ENCODE measurements at places on chromosomes 13 and 19. TPM values are rescaled to one million over a fixed set of nuclear protein-coding genes. Genes with fewer than 3 reads are reported as not detected.

The TCF3 gene
- 87.9 TPM for total RNA-seq

The GRIK5 gene
- 1.0 TPM for total RNA-seq

The ZNF442 gene
- total RNA-seq, result 0.47 TPM

The SRRM5 gene
- 1.8 TPM for total RNA-seq

The PROZ gene
- total RNA-seq, result not detected

DNA sequence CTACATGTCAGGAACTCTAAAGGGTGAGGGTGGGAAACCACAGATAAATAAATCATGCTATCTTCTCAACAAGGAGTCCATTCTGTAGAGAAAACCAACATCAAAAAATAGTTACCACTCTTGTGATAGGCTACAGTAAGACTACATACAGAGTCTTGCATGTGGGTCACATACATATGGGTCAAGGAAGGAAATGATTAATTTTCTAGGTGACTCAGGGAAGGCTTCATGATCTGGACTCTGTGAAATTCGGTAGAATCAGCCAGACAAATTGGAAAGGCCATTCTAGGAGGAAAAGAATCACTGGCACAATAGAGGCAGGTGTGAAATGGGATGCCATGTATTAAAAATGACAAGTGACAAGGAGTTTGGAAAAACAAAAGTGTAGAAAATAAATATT, 638.9 kb downstream of the LIG4 start:
- no peak overlapping the region for H3K27ac ChIP-seq
- H3K4me1 ChIP-seq, result no peaks in the 10 kb centered on the region
- H3K4me3 ChIP-seq, result no peak overlapping the region
- DNase-seq, result no peak
- no peaks in the 10 kb centered on the region for H3K27me3 ChIP-seq

DNA sequence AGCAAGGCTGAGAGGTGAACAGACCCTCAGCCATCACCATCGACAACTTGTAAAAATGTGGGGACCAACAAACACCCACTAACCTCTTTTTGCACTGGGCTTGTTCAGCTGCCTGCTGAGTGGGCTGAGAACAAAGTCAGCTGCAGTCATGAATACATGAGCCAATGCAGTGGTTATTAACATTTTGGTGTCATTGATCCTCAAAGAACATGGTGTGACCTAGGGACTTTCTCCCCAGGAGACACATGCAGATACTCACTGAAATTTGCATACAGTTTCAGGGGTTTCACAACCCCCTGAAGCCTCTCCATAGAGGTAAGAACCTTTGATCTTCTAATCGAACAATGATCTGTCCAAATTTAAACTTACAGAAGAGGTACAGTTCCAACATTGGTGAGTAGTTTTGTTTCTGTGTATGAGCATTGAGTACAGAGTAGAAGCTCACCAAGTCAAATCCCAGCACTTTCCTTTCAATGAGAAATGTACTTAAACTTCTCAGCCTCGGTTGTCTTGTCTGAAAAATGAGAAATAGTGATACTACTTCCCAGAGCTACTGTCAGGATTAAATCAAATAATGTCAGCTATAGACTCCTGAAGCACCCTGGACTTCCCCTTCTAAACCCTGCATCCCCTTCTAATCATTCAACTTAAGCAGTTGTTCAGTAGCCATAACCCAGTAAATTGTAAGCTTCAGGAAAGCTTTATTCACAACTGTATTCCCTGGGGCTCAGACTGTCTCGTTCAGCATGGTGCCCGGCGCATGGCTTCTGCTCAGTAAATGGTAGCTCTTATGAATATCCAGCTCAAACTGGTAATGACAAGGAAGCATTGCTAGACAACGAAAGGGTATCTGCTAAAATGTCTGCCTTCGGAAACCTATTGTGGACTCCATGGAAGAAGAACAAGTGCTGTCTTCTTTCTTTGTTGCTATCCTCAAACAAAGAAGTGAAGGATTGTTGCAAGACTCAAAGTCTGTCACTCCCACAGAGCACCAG, 148.7 kb downstream of the FOXO1 start:
- peak overlapping the region; percentile 46 for H3K4me3 ChIP-seq
- H3K36me3 ChIP-seq, result no peaks in the 10 kb centered on the region
- DNase-seq, result no peak
- H3K27ac ChIP-seq, result peak overlapping the region; percentile 12
- H3K4me1 ChIP-seq, result peaks cover 19% of the 10 kb centered on the region
- H3K27me3 ChIP-seq, result no peaks in the 10 kb centered on the region

- no peak for DNase-seq
- no peaks in the 10 kb centered on the region for H3K27me3 ChIP-seq
- H3K36me3 ChIP-seq, result no peaks in the 10 kb centered on the region
- peaks cover 26% of the 10 kb centered on the region for H3K4me1 ChIP-seq
- no peak overlapping the region for H3K27ac ChIP-seq
- H3K4me3 ChIP-seq, result no peak overlapping the region
Observed at GRCh38 chr13:24192057-24192810, 31.7 kb downstream of the SPATA13 start.

DNA sequence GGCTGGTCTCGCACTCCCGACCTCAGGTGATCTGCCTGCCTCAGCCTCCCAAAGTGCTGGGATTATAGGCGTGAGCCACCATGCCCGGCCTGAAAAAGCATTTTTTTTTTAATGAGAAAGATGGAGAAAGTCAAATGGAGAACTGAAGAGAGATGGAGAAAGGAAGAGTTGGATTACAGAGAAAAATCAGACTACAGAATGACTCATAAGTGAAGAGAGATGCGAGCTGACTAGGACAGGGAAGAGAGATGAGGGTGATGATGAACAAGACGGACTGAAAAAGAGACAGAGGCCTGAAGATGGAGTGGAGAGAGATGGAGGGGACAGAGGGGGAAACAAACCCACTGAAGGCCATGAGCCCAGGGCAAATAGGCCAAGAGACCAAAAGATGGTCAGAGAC, 1.5 kb downstream of the DHX34 start:
- H3K4me1 ChIP-seq, result peaks cover 34% of the 10 kb centered on the region
- H3K27me3 ChIP-seq, result no peaks in the 10 kb centered on the region
- H3K36me3 ChIP-seq, result peaks cover 10% of the 10 kb centered on the region
- DNase-seq, result no peak
- peak overlapping the region; percentile 79 for H3K27ac ChIP-seq

DNA sequence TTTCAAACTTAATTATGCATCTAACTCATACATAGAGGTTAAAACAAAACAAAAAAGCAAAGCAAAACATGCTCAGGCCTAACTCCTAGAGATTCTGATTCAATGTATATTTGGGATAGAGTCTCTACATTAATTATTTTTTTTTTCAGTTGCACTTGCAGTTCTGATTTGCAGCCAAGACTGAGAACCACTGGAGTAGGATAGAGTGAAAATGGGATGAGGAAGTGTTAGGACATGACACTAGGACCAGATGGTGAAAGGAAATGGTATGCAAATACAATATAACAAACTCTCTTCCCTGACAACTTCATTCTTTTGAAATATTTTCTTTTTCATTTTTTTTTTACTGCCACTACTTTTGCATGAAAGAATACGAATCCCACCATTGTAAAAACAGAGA, 1.8 kb downstream of the CCDC122 start:
- DNase-seq, result no peak
- peaks cover 22% of the 10 kb centered on the region for H3K4me1 ChIP-seq
- H3K27ac ChIP-seq, result peak overlapping the region; percentile 17
- H3K36me3 ChIP-seq, result peaks cover 6% of the 10 kb centered on the region
- H3K4me3 ChIP-seq, result peak overlapping the region; percentile 96
- no peaks in the 10 kb centered on the region for H3K27me3 ChIP-seq

DNA sequence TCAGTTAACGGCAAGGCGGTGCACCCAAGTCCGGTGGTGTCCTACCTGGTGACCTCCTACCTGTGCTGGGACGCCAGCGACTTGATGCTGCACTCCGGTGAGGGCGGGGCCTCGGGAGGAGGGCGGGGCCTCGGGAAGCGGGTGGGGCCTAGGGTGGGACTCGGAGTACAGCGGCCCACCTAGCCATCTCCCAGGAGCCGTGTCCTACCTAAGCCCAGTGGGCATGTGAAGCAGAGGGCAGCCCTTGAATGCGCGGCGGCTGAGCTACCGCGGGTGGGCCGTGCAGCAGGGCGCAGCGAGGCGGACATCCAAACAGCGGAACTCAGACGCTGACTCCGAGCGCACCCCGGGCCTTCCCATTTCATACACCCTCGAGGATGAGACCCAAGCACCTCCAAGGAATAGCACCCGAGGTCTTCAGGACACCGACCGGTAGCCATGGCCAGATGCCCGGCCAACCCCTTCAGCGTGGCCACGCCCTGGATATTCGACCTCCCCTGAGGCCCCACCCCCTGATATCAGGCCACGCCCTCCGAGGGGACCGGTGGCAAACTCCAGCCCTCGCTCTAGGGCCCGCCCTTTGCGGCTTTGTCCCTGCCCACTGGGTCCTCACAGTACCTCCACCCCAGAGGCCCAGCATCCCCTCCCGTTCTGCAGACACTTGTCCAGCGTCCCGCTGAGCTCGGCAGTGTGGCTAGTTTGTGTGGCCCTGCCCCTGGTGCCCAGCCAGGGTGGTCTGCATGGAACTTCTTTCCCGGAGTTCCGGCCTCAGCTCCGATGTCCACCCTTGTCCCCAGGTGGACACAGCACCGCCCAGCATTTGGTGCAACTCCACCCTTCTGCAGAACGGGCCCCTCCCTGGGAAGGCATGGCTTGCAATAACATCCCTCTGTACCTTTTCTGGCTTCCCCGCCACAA, 5.4 kb downstream of the KLK1 start:
- H3K36me3 ChIP-seq, result no peaks in the 10 kb centered on the region
- H3K27ac ChIP-seq, result no peak overlapping the region
- peaks cover 81% of the 10 kb centered on the region for H3K27me3 ChIP-seq
- H3K4me3 ChIP-seq, result peak overlapping the region; percentile 63

DNA sequence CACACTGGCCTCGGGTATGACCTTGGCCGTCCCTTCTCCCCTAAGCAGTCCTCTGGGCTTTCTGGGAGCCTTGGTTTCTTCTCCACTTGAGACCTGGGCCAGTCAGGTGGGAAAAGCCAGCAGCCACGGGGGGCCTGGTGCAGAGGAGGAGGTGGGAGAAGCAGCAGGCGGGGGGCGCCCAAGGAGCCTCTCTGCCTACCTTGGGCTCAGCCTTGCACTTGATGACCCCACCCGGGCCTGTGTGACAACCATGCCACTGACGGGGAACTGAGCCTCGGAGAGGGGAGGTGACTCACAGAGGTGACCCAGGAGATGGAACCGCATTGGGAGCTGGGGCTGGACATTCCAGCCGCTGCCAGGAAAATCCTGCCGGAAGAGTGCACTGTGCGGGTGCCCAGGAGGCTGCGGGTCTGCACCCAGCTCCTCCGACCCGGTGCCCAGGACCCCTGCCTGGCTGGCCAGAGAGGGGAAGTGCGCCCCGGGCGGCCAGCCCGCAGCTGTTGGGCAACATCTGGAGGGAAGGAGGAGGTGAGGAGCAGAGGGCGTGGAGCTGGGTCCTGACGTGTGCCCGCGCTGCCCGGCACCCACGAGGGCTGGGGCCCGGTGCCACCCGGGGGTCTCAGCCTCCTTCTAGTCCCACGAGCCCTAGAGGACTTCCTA, 23.4 kb upstream of the SLC7A10 start:
- H3K36me3 ChIP-seq, result no peaks in the 10 kb centered on the region
- H3K27ac ChIP-seq, result no peak overlapping the region
- no peak overlapping the region for H3K4me3 ChIP-seq

GRCh38 chr13:73948848-73949529, 185.2 kb downstream of the KLF12 start:
- no peaks in the 10 kb centered on the region for H3K27me3 ChIP-seq
- no peaks in the 10 kb centered on the region for H3K36me3 ChIP-seq
- peak overlapping the region; percentile 68 for H3K27ac ChIP-seq
- peak overlapping the region; percentile 18 for H3K4me3 ChIP-seq
- H3K4me1 ChIP-seq, result peaks cover 48% of the 10 kb centered on the region
- no peak for DNase-seq

DNA sequence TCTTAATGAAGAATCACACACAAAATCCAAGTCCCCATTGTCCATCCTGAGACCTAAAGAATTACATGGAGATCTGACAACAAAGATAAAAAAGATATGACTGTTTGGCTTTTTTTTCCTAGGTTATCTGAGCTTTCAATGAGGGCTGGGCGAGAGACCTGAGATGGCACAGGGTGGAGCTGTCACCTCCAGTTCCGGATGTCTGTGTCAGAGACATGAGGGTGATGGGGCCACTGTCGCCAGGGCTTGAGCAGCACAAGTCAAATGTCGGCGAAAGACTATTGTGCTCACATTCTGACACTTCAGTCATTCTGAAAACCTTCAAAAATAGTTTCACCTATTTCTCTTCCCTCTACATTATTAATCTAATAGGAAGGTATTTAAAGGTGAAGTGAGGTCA, 65.7 kb downstream of the SLC7A1 start:
- peaks cover 15% of the 10 kb centered on the region for H3K36me3 ChIP-seq
- no peaks in the 10 kb centered on the region for H3K27me3 ChIP-seq
- peaks cover 30% of the 10 kb centered on the region for H3K4me1 ChIP-seq

GRCh38 chr13:74629985-74630384, 495.8 kb upstream of the KLF12 start:
- peaks cover 19% of the 10 kb centered on the region for H3K27me3 ChIP-seq
- no peaks in the 10 kb centered on the region for H3K4me1 ChIP-seq
- no peak overlapping the region for H3K4me3 ChIP-seq
- H3K36me3 ChIP-seq, result no peaks in the 10 kb centered on the region
- no peak overlapping the region for H3K27ac ChIP-seq

GRCh38 chr13:108200781-108201398, 14.4 kb downstream of the LIG4 start:
- peaks cover 38% of the 10 kb centered on the region for H3K4me1 ChIP-seq
- H3K36me3 ChIP-seq, result peaks cover 41% of the 10 kb centered on the region
- no peak for DNase-seq
- peaks cover 9% of the 10 kb centered on the region for H3K27me3 ChIP-seq
- H3K4me3 ChIP-seq, result peak overlapping the region; percentile 72

DNA sequence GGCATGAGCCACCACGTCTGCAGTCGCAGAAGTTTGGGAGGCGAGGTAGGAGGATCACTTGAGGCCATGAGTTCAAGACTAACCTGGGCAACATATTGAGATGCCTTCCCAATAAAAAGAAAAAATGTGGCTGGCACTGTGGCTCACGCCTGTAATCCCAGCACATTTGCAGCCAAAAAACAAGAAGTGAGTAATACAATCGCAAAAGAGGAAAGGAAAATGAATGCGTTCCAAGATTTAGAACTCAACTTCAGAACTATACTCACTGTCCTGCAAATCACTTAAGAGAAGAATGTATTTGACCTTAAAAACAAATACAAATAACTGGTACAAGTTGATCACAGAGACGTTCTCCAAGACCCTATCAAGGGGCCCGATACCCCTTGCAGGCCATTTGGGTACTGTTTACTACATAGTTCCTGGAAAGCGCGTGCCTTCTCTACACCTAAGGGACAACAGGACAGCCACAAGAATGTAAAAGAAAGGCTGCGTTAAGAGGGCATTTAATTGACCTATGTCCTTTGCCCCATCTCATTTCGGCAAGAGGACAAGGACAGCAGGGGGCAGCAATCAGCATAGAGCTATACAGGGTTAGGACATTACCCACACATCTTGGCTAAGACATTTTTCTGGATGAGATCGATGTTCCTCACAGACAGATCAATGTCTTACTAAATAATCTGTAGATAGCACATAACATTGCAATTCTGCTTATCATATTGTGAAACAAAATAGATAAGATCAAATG, 41.3 kb downstream of the FLT3 start:
- no peaks in the 10 kb centered on the region for H3K36me3 ChIP-seq
- peaks cover 7% of the 10 kb centered on the region for H3K4me1 ChIP-seq
- no peak for DNase-seq
- peaks cover 20% of the 10 kb centered on the region for H3K27me3 ChIP-seq
- H3K4me3 ChIP-seq, result no peak overlapping the region

GRCh38 chr13:19927117-19927748, 31.3 kb upstream of the ZMYM2 start:
- DNase-seq, result no peak
- no peaks in the 10 kb centered on the region for H3K4me1 ChIP-seq
- H3K36me3 ChIP-seq, result no peaks in the 10 kb centered on the region
- H3K27ac ChIP-seq, result no peak overlapping the region
- no peak overlapping the region for H3K4me3 ChIP-seq
